ENCODE measurements at places on chromosomes 2 and 18. TPM values are rescaled to one million over a fixed set of nuclear protein-coding genes. Genes with fewer than 3 reads are reported as not detected.

The MYO3B gene
- polyA plus RNA-seq: 0.28 TPM

The PSTPIP2 gene
- 5.1 TPM for polyA plus RNA-seq

The CD8A gene
- 1.7 TPM for polyA plus RNA-seq

The TMEM169 gene
- 0.62 TPM for polyA plus RNA-seq

The ABCG5 gene
- 0.03 TPM for polyA plus RNA-seq

The NR4A2 gene
- polyA plus RNA-seq: 93.8 TPM

The CFAP221 gene
- polyA plus RNA-seq: not detected

The CD8B2 gene
- not detected for polyA plus RNA-seq

The FKBP7 gene
- polyA plus RNA-seq: 7.0 TPM

The CACNB4 gene
- 0.45 TPM for polyA plus RNA-seq

The CYP26B1 gene
- 1.9 TPM for polyA plus RNA-seq

The CARF gene
- polyA plus RNA-seq: 2.2 TPM

The HRH4 gene
- 0.04 TPM for polyA plus RNA-seq

The MGAT4A gene
- polyA plus RNA-seq: 12.7 TPM

The CCL20 gene
- polyA plus RNA-seq: 0.40 TPM

The LIMS4 gene
- polyA plus RNA-seq: 5.8 TPM

All from adipose tissue (tissue), 3 donors.